ENCODE measurements at places on chromosomes 16 and 17.

DNA sequence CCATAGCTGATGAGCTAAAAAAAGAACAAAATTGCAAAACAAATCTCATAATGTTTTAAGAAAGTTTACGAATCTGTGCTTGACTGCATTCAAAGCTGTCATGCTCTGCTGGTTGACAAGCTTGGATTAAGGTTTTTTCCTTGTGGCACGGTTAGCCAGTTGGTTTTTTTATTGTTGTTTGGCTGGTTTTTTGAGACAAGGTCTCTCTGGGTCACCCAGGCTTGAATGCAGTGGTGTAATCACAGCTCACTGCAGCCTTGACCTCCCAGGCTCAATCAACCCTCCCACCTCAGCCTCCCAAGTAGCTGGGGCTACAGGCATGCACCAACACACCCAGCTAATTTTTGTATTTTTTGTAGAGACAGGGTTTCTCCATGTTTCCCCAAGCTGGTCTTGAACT, 45.7 kb downstream of the PHKB start:
- ATAC-seq, result no peak

DNA sequence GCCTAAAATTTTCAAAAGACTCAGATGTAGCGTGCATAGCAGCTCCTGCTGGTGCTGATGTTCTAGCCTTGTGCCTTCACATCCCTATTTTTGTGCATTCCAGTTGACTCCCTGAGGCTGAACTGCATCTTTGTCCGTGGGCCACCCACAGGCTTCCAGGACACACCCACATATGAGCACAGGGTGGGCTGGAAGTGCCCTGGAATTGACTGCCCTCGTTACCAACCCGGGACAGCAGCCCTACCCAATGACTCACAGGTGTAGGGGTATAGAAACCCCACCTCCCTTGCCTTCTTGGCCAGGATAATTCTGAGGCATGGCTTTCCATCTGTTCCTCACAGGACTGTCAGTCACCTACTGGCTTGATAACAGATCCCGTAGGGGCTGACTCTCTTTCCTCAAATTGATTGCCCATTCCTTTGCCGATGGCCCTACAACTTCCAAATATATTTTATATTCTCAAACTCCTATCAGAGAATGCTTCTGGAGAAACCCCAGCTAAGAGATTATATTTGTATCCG, 65.9 kb upstream of the CDH13 start:
- no peak for ATAC-seq

DNA sequence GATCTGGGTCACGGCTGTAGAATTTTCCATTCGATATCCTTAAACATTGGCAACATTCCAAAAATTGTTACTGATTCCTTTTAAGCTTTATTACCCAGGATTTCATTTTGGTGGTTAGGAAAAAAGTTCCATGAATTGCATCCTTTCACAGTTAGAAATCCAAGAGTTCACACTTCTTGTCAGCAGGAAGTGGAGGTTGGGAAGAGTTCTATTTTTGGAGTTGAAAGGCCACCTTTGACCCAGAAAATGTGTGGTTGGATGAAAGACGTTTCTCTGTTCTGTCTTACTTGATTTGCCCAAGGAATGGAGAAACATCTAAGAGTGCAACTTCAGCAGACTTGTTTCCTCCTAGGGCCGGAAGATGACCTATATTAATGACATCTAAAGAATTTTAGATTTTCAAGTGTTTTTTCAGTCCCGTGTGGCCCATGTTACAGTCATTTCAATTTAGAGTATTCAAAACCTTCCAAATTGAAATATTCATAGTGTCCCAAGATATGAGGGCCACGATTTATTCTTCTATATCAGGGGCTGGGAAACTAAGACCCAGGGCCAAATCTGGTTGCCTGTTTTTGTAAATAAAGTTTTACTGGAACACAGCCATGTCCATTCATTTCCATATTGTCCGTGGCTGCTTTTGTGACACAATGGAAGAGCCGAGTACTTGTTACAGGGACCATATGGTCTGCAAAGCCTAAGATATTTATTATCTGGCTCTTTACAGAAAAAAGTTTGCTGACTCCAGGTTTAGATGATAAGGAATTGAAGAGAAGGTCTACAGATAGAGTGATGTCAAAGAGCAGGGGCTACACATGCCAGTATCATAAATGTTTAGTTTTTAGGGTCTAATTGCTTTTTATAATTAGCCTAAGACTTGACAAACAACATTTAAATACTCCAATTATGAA, 50.2 kb downstream of the CDK5R1 start:
- ATAC-seq, result no peak

- ATAC-seq, result peak; percentile 43
These were observed 2.6 kb downstream of the GPR179 start for GRCh38 chr17:38341035-38341721.

- no peak for ATAC-seq
These were observed 6.3 kb upstream of the TAC4 start for GRCh38 chr17:49854126-49854525.

DNA sequence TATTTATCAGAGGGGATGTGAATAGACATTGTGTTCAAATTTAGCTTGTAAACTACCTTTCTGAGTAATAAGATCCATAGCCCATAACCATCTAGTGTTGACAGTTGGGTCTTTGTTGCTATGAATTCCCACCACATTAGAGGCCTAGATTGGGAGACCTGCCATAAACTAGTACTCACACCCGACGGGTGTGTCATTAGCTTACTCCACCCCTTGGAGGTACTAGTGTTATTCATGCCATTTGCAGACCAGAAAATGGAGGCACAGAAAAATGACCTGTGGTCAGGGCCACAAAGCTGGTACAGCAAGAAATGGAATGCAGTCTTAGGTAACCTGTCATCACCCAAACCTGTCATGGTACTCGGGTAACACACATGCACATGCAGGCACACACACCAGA, 41.3 kb upstream of the BCAR1 start:
- ATAC-seq, result peak; percentile 57

- peak; percentile 26 for ATAC-seq
These were observed 26.0 kb downstream of the COPZ2 start for GRCh38 chr17:48011405-48012150.

- no peak for ATAC-seq
These were observed 7.2 kb downstream of the CDH5 start for GRCh38 chr16:66373667-66374066.

GRCh38 chr17:33520426-33521330, 227.6 kb upstream of the ASIC2 start:
- peak; percentile 51 for ATAC-seq

GRCh38 chr16:85151603-85152413, 39.5 kb upstream of the CIBAR2 start:
- peak; percentile 64 for ATAC-seq

DNA sequence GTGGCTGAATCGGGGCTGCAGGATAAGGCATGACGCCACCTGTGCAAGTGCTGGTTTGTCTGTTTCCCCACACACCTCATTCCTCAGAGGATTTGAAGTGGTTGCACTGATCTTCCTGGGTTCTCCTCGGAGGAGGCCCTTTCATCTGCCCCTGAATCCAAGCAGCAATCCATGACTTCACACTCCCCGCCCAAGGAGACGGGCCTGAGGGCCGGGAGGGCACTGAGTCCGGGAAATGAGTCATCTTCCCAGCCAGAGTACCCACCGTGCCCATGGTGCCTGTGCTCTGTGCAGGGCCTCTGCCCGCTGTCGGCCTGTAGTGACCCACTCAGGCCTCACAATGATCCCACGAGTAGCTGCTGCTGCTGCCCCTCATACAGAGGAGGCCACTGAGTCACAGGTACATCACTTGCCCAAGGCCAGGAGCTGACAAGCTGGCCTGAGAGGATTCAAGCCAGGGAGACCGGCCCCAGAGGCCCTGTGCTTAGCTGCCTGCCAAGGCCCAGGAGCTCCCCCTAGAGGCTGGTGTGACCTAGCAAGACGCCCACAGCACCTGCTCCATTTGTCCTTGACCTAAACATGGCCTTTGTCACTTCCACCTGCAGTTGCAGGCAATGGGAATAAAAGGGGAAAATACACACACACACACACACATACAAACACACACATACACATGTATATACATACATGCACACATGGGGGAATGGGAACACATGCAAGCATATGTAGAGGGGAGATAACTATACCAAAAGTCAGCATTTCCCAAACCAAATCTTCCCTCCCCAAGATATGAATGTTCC, 240.0 kb downstream of the C16orf95 start:
- ATAC-seq, result peak; percentile 78

DNA sequence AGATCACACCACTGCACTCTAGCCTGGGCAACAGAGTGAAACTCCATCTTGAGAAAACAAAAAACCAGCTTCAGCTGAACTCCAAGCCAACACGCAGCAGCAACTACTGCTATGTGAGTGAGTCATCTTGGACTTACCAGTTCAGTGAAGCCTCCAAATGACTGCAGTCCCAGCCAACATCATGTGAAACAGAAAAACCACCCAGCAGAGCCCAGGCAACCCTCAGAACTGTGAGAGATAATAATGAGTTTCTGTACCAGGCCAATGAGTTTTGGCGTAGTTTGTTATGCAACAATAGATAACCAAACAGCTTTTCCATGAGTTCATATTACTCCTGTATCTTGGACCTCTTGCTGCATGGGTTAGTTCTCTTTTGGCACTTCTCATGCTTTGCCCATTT, 23.3 kb downstream of the PHF12 start:
- ATAC-seq, result peak; percentile 69

GRCh38 chr17:22221344-22221743, 529.0 kb downstream of the KCNJ18 start:
- no peak for ATAC-seq

DNA sequence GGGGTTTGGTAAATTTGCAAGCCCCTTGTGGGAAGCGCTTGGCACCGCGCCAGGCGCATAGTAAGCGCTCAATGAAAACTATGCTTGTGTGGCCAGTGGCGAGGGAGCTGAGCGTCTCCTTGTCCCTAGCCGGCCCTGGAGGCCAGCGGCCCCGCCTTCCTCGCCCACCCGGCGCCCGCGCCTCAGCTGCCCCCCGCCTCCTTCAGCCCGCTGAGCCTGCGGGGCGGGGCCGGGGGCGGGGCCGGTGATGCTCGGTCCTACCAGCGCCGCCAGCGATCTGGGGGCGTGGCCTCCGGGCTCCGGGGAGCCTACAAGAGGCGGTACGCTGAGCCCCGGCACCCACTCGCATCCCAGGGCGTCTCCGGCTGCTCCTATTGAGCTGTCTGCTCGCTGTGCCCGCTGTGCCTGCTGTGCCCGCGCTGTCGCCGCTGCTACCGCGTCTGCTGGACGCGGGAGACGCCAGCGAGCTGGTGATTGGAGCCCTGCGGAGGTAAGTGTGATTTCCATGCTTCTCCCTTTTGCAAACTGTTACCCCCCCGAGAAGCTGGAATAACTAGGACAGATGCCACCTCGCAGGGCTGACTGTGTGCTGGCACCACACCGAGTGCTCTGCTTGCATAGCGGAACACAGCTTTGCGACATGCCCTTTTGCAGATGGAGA, at the start of gene CRISPLD2:
Gene CRISPLD2, plus strand, starts transcription at position 342 of the 661 bp plus-strand sequence. CDS start 18,511 bp downstream, outside the sequence.
- peak; percentile 92 for ATAC-seq

- ATAC-seq, result no peak
These were observed 97.9 kb upstream of the CRHR1 start for GRCh38 chr17:45686250-45686649.

- ATAC-seq, result peak; percentile 79
These were observed 131.4 kb downstream of the CA10 start for GRCh38 chr17:52027081-52027480.

DNA sequence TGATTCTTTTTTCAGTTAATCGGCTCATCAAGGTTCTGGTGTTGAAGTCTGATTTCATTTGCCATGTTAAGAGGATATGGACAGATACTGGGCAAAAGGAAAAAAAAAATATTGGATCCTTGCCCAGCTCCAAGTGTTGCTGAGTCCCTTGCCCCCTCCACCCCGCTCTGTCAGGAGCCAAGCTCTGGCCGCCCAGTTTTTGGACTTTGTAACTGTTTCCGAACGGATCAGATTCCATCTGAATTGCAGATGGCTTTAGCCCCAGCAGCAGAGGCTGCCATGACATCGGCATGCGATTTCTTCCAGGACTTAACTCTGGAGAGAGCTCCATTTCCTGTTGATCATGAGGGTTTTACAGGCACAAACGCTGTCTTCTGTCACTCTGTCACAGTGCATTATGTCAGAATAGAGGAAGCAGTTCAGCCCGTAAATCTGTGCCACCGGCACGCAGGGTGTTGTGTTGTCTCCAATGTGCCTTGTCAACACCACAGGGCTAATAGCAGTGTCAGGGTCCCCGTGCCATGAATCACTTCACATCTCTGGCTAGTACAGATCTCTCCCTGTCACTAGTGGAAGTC, 615.6 kb downstream of the MAF start:
- ATAC-seq, result no peak

- ATAC-seq, result peak; percentile 97
These were observed 16.6 kb upstream of the C16orf74 start for GRCh38 chr16:85767531-85767930.

GRCh38 chr17:45437465-45438283, 5.0 kb upstream of the ARHGAP27 start:
- no peak for ATAC-seq

DNA sequence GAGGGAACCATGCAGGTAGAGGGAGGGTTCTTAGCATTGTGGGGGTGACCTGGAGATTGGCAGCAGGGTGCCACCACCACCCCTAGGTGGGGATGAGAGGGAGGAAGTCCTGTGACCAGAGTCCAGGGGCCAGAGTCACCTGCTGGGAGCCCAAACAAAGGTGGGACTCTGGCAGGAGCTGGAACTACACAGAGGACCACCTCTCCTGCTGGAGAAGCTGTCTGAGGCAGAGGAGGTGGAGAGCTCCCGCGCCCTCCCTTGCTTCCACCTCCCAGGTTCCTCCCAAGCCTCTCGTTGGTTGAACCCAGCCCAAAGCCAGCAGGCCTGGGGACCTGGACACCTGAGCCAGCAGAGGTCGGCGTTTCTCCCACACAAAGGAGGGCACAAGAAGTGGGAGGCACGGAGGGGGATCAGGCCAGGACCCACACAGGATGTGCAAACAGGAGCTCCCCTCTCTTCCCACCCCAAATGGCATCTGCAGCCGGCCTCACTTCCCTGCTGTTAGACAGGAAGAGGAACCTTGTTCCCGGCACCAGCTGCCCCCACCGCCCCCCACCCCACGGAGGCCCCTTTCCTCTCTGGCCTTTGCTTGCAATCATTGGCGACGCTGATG, 154.6 kb downstream of the SEC14L1 start:
- ATAC-seq, result peak; percentile 7

DNA sequence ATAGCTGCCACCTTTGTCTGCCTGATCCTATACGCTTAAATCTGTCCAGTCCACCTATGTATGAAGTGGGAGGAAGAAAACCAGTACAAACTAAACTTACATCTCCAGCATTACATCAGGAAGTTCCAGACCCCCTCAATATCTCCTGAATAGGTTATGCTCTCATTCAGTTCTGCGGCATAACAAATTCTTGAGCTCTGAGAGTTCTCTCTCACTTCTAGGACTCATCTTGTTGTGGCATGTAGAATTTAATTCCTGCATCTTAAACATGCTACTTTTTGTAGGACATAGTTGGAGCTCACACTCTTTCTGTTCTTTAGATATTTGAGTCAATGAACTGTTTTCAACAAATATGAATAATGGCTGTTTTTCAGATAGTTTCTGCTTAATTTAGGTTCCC, 662.5 kb downstream of the CDH11 start:
- no peak for ATAC-seq

Measured in esophagus mucosa (tissue), 1 donor.